ENCODE measurements at places on chromosomes 12 and 14.

DNA sequence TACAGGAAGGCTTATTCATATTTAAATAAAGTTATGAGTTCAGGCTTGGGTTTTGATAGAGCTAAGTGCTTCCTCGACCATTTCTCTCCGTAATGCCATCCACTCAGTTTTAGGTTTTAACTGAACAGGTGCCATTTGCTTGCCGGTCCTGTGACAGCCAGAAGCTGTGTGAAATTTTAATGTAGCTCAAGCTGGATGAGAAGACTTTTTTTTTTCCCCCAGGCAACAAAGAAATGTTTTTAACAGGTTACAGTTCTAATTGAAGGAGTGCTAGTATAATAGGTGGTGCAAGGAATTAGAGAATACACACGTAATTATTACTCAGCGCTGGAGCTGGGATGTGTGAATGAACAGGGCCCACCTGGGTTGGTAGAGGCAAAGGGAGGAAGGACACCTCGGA, 502.3 kb downstream of the AACS start:
- no peaks in the 10 kb centered on the region for H3K36me3 ChIP-seq
- H3K4me3 ChIP-seq: no peak overlapping the region
- H3K27ac ChIP-seq: no peak overlapping the region
- DNase-seq: no peak

DNA sequence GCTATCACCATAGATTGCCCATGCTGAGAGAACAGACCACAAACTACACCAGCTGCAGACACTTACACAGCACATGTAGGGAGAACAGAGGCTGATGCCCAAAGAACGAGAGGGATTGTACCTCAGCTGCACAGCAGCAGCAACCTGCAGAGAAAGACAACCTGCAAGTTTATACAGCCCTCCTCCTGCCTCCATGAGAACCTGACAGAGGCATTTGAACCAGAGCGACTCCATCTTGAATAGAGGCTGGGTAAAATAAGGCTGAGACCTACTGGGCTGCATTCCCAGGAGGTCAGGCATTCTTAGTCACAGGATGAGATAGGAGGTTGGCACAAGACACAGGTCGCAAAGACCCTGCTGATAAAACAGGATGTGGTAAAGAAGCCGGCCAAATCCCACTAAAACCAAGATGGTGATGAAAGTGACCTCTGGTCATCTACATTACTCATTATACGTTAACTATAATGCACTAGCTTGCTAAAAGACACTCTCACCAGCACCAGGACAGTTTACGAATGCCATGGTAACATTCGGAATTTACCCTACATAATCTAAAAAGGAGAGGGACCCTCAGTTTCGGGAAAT, 262.4 kb upstream of the HMGA2 start:
- H3K27ac ChIP-seq: no peak overlapping the region
- no peaks in the 10 kb centered on the region for H3K36me3 ChIP-seq
- H3K4me3 ChIP-seq: no peak overlapping the region

DNA sequence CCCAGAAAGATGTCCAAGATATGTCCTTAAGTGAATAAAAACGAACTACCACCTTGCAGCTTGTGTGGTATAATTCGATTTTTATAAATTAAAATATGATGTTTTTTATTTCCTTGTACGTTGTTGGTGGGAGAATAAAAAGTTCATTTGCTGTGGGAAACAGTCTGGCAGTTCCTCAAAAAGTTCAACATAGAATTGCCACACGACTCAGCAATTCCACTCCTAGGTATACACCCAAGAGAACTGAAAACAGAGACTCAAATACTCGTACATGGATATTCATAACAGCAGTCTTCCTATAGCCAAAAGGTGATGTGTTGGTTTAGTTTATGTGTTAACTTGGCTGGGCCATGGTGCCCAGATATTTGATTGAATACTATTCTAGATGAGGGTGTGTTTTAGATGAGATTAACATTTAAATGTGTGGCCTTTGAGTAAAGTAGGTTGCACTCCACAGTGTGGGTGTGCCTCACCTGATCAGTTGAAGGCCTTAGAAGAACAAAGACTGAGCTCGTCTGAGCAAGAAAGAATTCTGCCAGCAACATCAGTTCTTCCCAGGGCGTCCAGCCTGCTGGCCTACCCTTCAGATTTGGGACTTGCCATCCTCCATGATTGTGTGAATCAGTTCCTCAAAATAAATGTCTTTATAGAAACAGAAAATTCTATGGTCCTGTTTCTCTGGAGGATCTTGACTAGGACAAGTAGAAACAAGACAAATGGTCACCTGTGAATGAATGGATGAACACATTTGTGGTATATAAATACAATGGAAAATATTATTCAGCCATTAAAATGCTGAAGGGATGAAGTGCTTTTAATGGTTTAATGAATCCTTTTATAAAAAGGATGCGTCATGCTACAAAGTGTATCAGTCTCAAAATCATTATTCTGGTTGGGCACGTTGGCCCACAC, 5.1 kb upstream of the DENR start:
- no peaks in the 10 kb centered on the region for H3K36me3 ChIP-seq
- no peaks in the 10 kb centered on the region for H3K27me3 ChIP-seq
- peaks cover 26% of the 10 kb centered on the region for H3K4me1 ChIP-seq
- H3K27ac ChIP-seq: no peak overlapping the region
- DNase-seq: no peak
- H3K4me3 ChIP-seq: no peak overlapping the region

DNA sequence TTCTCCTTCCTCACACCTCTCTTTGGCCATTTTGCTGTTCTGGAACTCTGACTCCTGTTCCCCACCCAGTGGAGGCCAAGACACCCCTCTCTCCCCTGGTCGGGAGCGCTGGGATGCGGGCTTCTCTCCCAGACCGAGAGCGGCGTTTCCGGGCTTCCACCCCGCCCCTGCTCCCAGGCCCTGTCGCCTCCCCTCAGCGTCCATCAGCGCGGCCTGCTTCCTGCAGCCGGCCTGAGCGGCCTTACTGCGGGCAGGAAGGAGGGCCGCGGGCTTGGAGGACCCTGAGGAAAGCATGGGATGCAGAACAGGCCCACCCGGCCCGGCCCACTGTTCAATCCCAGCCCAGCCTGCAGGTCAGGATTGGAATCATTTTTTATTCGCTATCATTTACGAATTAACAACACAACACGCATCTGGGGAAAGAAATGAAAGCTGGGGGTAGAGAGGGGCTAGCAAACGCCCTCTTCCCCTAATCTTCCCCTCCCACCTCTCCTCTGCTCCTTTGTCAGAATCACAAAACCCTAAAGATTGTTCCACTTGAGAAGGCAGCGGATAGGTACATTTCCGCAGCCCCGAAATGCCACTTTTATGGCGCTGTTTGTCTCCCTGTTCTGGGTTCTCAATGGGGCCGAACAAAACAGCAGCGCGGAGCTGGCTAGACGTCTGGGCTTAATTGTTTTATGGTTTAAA, 3.8 kb upstream of the HOXC8 start:
- H3K27ac ChIP-seq: no peak overlapping the region
- H3K36me3 ChIP-seq: peaks cover 8% of the 10 kb centered on the region
- H3K27me3 ChIP-seq: peaks cover 92% of the 10 kb centered on the region
- DNase-seq: no peak
- H3K4me3 ChIP-seq: no peak overlapping the region

GRCh38 chr14:92534932-92535643, 21.5 kb downstream of the RIN3 start:
- H3K36me3 ChIP-seq: no peaks in the 10 kb centered on the region
- H3K27me3 ChIP-seq: peaks cover 10% of the 10 kb centered on the region
- peak overlapping the region; percentile 45 for H3K4me3 ChIP-seq
- DNase-seq: no peak

GRCh38 chr14:100874411-100875091, 29.0 kb downstream of the RTL1 start:
- no peak overlapping the region for H3K27ac ChIP-seq
- no peaks in the 10 kb centered on the region for H3K27me3 ChIP-seq
- H3K36me3 ChIP-seq: no peaks in the 10 kb centered on the region
- no peak overlapping the region for H3K4me3 ChIP-seq

Data from activated T-helper 1 cell treated with anti-CD3 and anti-CD28 coated beads, Interleukin-12 subunit alpha, Interleukin-12 subunit beta, Interleukin-2, Interleukin-4 antibody, amounts not matched to agents 30 ng/mL and 10 ng/mL and 1 ng/mL, durations not matched to agents 14 hours and 24 hours and 36 hours (primary cell).